ENCODE measurements at places on chromosomes 7 and 10.

DNA sequence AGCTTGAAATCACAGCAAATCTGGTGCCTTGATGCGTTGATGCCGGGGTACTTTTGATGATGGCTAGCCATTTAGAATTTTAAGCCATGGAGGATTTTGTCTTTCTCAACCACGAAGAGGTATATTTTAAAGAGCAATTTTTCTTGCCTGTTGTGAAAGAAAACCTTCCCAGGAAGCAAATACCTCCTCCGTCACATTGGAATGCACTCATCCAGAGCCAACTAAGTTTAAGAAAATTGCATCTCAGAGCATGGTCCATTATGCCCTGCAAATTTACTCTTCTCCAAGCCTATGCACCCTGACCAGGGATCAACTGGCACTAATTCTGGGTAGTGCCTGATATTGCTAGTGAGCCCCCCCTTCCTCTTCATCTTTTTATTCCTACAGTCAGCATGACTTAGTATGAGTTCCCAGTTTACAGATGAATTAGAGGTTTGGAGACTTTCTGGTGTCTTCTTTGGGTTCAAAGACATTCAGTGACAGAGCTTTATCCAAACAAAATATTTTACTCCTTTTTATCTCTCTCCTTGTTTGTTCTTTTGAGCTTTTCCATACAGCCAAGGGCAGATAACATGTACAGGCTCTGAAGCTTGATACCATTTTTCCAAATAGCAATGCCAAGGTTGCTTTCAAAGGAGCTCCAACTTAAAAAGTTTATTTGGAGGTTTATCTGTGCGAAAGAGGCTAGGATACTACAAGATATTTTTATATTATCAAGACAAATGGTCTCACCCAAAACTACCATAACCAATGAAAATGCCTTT, 56.6 kb upstream of the ANK3 start:
- no peak for DNase-seq
- no peak overlapping the region for H3K27ac ChIP-seq
- no peaks in the 10 kb centered on the region for H3K36me3 ChIP-seq
- H3K27me3 ChIP-seq: no peaks in the 10 kb centered on the region

- H3K4me3 ChIP-seq: no peak overlapping the region
- H3K36me3 ChIP-seq: no peaks in the 10 kb centered on the region
- no peaks in the 10 kb centered on the region for H3K27me3 ChIP-seq
- DNase-seq: no peak
- H3K4me1 ChIP-seq: no peaks in the 10 kb centered on the region
Observed at GRCh38 chr10:58319599-58319998, 15.2 kb upstream of the UBE2D1 start.

DNA sequence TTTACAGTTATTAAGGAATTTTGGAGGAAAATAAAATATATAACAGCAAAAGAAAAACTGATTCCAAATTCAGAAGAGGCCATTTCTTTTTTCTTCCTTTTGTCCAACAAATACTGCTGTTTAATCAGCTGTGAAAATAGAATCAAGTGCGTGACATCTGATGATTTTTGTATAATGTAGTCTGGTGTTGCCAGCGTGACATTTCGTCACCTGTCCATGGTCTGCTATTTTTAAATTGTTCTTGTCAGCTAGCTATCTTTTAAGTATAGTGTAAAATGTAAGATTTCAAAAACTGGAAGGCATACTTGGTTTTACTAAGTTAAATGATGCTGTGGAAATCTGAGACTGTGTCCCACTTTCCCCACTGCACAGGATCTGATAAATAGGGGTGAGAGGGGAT, 105.9 kb downstream of the CPEB3 start:
- no peak for DNase-seq
- H3K27me3 ChIP-seq: no peaks in the 10 kb centered on the region
- H3K36me3 ChIP-seq: peaks cover 2% of the 10 kb centered on the region
- no peaks in the 10 kb centered on the region for H3K4me1 ChIP-seq
- no peak overlapping the region for H3K27ac ChIP-seq

DNA sequence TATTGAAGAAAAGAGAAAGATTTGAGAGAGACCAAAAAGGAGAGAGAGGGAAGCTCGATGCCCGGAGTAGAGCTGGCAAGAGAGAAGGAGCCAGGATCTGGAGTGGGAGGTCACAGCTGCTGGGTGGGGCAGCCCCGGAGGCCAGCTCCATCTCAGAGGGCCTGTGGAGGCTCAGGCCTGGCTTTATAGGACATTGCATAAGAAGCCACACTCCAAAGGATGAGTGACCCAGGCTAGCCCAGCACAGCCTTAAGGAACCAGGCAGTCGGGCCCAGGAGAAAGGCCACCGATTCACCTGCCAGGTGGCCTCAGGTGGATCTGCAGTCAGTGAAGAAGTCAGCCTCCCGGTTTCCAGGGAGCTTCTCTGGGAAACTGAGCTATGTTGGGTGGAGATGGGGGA, 676 bp downstream of the PLAC9 start:
- no peaks in the 10 kb centered on the region for H3K4me1 ChIP-seq
- no peak for DNase-seq
- no peaks in the 10 kb centered on the region for H3K36me3 ChIP-seq
- peaks cover 4% of the 10 kb centered on the region for H3K27me3 ChIP-seq
- H3K4me3 ChIP-seq: no peak overlapping the region

DNA sequence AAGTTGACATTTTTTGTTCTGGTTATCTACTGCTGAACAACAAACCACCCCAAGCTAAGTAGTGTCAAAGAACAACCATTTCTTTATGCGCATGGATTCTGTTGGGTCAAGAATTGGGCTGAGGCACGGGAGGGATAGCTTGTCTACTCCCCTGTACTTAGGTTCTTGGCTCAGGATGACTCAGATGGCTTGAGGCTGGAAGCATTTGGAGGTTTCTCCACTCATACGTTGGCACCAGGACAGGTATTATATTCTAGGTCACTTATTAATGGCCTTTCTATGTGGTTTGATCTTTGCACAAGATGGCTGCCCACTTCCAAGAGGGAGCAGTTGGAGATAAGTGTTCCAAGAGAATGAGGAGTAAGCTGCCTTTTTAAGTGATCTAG, 11.8 kb upstream of the TFAM start:
- no peak overlapping the region for H3K27ac ChIP-seq
- peaks cover 3% of the 10 kb centered on the region for H3K36me3 ChIP-seq
- no peak for DNase-seq
- H3K27me3 ChIP-seq: no peaks in the 10 kb centered on the region

GRCh38 chr10:101939008-101939648, 95.5 kb upstream of the KCNIP2 start:
- H3K4me1 ChIP-seq: no peaks in the 10 kb centered on the region
- H3K27me3 ChIP-seq: no peaks in the 10 kb centered on the region
- H3K27ac ChIP-seq: no peak overlapping the region
- H3K36me3 ChIP-seq: peaks cover 14% of the 10 kb centered on the region

DNA sequence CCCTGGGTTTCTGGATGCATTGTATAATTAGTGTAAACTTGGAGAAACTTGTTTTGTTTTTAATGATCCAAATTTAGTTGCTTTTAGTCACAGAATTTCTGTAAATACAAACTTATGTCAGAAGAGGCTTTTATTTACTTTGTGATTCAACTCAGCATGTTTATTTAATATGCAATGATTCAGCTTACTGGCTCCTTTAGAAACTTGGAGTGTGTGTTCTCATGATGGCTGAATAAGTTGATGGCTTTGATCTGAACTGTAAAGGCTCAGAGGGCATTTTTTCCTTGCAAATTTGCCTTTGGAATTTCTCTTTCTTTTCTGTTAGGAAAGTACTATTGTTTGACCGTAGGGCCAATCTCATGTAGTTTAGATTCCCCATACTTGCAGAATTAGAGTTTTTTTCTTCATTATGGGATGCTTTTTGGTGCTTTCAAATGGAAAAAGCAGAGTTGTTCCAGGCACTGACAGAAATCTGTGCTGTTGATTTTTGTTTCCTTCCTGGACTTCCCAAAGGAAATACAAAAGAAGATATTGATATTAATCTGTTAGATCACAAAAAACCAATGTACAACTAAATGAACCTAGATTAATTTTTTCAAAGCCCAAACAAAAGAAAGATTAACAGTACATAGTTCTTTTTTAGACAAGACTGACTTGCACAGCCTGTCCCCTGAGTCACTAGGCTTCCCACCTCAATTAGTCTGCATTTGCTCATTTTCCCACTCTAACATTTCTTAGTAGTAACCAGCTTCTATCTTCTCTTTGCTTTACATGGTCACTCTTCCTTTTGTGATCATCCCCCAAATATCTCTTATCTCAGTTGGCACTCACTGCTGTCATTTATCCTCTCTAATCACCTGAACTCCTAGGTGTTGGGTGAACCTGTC, 96.8 kb upstream of the AGR3 start:
- no peaks in the 10 kb centered on the region for H3K27me3 ChIP-seq
- no peak overlapping the region for H3K4me3 ChIP-seq
- no peaks in the 10 kb centered on the region for H3K4me1 ChIP-seq
- H3K36me3 ChIP-seq: no peaks in the 10 kb centered on the region
- H3K27ac ChIP-seq: no peak overlapping the region

DNA sequence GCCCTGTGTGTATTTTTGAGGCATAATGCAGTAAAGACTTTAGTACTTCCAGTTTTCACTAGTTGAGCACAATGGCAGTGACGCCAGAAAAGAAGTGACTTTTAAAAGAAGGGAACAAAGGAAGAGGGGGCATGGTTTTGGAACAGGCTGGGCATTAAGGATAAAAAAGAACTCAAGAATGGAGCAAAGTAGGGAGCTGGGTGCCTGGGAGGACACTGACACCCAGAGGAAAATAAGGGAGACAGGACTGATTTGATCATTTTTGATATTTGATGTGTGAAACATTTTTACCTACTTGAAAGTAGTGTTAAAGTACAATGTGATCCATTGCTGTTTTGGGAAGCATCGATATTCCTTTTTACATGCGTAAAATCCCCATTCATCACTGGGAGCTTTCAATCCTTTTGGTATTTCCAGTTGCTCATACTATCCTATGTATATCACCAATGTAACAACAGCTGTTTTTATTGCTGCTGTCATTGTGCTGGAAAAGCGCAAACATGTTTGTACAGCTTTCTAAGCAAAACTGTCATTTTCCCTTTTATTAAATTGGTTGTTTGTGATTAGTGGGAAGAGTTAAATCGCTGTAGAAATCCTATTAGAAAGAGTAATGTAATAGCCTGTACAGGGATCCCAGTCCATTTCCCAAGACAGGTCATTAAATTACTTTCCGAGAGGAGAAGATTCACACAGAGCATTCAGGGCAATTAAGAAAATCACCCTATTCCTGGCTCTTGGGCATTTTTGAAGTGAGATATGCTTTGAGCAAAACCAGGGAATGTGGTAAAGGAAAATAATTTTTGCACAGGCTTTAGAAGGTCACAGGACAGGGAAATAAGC, 85.2 kb downstream of the ADAM12 start:
- H3K4me3 ChIP-seq: no peak overlapping the region
- no peaks in the 10 kb centered on the region for H3K36me3 ChIP-seq
- no peaks in the 10 kb centered on the region for H3K4me1 ChIP-seq
- H3K27me3 ChIP-seq: no peaks in the 10 kb centered on the region
- DNase-seq: no peak

DNA sequence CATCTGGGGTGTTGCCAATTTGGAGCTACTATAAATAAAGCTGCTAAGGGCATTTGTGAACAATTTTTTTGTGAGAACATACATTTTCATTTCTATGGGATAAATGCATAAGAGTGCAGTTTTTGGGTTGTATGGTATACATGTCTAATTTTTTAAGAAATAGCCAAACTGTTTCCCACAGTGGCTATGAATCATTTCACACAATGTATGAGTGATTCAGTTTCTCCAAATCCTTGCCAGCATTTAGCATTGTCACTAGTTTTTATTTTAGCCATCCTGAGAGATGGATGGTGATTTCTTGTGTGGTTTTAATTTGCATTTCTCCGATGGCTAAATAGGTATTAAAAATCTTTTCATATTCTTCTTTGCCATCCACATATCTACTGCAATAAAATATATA, 105.3 kb downstream of the AMPH start:
- no peaks in the 10 kb centered on the region for H3K36me3 ChIP-seq
- H3K4me3 ChIP-seq: no peak overlapping the region
- DNase-seq: no peak
- H3K27me3 ChIP-seq: no peaks in the 10 kb centered on the region
- H3K4me1 ChIP-seq: no peaks in the 10 kb centered on the region

DNA sequence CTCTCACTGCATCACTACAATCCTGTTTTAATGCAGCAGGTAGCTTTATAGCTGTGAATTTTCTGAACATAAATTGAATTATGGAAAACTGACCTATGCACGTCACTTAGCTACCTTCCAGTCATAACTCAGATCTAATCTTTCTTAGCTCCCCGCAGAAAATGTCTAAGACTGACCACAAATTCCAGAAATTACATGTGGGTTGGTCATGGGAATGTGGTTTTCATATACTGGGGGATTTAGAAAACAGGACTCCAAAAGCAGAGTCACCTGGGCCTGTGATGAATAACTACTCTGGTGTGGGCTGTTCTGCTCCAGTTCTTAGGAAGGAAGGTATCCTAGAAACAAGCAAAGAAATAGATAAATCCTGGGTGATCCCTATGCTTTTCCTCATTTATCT, 178.4 kb upstream of the LRRTM3 start:
- no peaks in the 10 kb centered on the region for H3K36me3 ChIP-seq
- no peak overlapping the region for H3K27ac ChIP-seq
- DNase-seq: no peak
- no peaks in the 10 kb centered on the region for H3K27me3 ChIP-seq
- no peak overlapping the region for H3K4me3 ChIP-seq

DNA sequence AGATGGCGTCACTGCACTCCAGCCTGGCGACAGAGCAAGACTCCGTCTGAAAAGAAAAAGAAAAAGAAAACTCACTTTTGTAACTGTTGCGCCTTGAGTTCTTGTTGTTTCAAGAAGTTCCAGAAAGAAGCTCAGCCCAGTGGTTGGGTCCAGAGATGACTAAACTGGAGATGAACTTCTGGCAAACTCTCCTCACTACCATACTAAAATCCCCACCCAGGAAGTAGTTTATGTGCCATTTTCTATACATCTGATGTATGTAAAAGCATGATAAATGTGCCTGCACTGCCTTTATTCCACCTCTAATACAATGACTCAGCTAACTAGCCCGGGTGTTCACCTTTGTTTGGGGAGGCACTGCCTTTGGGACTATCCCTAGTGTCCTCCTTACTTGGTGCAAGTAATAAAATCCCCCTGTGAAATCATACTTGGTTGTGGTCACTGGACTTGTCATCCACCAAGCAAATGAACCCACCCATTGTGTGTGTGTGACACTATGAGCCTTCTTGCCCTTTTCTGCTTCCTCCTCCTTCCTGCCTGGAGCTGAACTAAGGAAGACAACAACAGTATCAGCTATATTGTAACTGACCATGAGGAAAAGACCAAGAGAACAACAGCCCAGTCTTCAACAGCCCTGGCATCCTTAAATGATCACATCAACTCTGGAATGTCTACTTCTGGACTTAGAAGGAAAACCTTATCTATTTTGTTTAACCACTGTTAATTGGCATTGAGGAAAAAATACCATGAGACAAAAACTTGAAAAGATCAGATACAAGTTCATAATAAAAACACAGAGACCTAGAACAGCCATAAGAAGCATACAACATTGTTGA, 33.6 kb downstream of the JMJD1C start:
- H3K4me1 ChIP-seq: no peaks in the 10 kb centered on the region
- no peak overlapping the region for H3K4me3 ChIP-seq
- no peak overlapping the region for H3K27ac ChIP-seq
- no peaks in the 10 kb centered on the region for H3K36me3 ChIP-seq
- H3K27me3 ChIP-seq: no peaks in the 10 kb centered on the region
- DNase-seq: no peak
